Pulmonary artery endothelial cell (primary cell): ENCODE measurements at places on chromosomes 3 and 15. TPM values are rescaled to one million over a fixed set of nuclear protein-coding genes. Genes with fewer than 3 reads are reported as not detected.

UCN2 gene
- 0.07 TPM in 1 of 2 replicates, not detected in the other for total RNA-seq

VILL gene
- total RNA-seq: 5.6 and 8.1 TPM in 2 replicates

CFAP100 gene
- total RNA-seq: not detected in 2 replicates

CMTM8 gene
- total RNA-seq: 2.6 and 2.8 TPM in 2 replicates

DNA sequence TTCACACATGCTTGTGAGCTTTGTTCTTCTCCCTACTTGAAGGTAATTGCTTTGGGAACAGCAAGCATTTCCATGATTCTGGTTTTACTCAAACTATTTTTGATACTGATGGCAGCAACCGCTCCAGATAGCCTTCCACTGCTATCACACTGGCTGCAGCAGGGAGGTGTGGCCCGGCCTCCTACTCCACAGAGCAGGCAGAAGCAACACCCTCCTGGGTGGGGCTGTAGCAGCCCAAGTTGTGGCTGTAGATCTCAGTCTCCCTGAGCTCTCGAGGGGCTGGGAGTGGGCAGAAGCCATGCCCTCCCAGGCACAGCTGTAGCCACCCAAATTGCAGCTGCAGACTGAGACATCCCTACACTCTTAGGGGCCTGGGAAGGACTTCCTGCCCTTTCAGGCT is 878.8 kb upstream of the GBE1 start:
- no peak for DNase-seq

- no peak for DNase-seq
Measured at GRCh38 chr3:4719046-4719501, 225.9 kb downstream of the ITPR1 start.

DNA sequence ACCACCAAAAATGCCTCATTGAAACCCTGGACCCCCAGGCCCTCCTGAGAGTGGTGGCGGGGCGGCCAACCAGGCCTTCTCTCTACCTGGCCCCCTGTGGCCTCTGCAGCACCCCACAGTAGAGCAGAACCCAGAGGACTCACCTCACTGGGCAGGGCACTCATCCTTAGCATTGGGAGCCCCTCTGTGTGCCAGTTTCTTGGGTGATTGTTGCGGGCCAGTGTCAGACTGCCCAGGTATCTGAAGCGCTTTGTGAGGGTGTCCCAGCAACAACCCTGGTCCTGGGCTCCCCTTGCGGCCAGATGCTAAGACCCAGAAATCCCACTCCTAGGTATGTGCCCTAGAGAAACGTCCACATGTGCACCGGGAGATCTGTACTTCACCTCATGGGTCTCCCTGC is 20.7 kb upstream of the MRPS22 start:
- no peak for DNase-seq

DNA sequence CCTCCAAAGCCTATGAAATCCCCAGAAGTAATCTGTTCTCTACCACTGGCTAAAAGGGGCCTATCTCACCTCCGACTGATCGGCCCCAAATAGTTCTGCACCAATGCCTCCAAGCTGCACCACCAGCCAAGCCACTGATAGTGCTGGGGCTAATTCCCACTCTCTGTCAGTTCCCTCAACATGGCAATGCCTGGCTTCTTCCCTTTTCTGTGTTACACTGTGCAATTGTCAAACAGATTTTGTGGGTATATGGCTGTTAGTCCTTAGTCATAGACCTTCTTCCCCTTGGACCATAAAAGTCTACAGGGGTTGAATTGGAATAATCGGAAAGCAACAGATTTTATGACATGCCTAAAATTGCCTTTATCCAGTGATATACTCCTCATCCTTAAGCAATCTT is 9.3 kb upstream of the UBE2E2 start:
- no peak for DNase-seq

- DNase-seq: no peak
Measured at GRCh38 chr3:170499562-170500156, 81.0 kb downstream of the CLDN11 start.

DNA sequence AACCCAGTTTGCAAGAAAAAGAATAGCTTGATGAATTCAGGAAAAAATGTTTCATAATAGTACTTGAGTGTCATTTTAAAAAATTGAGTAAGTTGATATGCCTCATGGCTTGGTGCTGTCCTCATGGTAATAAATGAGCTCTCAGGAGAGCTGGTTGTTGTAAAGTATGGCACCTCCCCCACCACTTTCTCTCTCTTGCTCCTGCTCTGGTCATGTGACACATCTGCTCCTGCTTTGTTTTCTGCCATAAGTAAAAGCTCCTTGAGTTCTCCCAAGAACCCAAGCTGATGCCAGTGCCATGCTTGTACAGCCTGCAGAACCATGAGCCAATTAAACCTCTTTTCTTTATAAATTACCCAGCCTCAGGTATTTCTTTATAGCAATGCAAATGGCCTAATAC is 108.8 kb upstream of the CRBN start:
- no peak for DNase-seq

- peak; percentile 3 for DNase-seq
Measured at GRCh38 chr15:95590533-95591044, 739.9 kb upstream of the NR2F2 start.

DNA sequence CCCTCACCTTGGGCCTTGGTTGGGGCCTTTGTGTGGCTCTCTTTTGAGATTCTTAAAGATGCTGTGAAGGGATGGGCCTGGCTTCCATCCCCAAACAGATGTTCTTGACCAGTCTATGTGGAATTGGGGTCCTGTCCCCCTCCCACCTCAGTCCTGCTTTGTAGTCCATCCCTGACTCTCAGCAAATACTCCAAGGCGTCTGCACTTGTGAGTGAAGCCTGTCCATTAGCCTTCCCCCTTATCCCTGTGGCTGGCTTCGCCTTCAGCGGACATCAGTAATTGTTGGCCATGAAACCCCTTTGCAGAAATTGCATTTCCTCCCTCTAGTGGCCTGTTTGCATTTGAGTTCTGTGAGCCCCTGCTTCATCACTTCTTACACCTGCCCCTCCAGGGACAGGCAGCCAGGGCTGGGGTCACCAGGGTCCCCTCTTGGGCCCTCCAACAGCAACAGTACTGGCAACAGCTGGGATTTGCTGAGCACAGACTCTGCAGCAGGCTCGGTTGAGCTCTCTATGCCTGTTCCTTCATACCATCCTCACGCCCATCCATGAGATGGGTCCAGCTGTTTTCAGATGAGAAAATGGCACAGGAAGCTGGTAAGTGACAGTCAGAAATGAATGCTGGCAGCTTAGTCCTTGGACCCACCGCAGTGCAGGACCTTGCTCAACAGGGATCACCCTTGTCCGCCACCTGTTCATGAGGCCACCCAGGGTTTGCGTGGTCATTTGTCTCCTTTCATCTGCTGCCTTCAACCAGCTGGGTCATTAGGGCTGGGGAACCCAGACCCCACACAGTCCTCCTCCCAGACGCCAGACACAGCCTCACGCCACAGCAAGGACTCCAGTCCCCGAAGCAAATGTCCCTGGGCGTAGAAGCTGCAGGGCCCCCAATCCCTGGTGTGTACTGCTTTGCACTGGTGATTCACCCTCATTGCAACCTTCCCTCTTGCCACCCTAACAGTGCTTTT is 8.9 kb upstream of the LRRK1 start:
- no peak for DNase-seq

DNA sequence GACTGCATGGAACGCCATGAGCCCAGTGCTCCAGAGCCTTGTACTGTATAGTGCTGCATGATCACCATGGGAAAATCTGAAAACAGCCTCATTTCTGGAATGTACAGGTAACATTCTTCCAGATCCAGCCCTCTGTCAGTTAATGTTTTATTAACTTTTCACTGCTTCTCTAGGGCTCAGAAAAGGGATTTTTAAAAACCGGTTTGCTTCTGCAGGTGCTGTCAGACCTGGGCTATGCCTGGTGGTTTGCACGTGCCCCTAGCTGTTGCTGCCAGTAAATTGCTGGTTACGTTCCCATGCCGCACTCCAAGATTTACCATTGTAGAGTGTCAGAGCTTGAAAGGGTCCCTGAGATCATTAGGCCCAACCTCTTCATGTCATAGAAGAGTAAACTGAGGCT is 9.0 kb downstream of the SNAPC5 start:
- no peak for DNase-seq

DNA sequence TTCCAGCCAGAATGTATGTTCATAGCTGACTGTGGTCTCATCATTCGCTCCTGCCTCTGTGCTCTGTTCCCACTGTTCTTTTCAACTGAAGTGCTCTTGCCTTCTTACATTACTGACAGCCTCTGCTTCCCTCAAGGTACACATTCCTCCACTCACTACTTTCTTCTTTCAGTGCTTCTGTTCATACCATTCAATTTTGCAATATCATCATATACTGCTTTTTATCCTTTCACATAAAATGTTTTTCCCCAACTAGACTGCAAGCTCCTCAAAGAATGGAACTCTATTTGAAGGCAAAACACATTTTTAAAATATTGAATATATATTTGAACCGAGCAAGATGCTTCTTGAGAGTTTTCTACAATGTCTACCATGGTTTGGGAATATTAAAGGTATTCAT is 291.1 kb downstream of the CTNNB1 start:
- DNase-seq: no peak

GRCh38 chr3:37575284-37575683 is 286.4 kb upstream of the CTDSPL start:
- no peak for DNase-seq

DNA sequence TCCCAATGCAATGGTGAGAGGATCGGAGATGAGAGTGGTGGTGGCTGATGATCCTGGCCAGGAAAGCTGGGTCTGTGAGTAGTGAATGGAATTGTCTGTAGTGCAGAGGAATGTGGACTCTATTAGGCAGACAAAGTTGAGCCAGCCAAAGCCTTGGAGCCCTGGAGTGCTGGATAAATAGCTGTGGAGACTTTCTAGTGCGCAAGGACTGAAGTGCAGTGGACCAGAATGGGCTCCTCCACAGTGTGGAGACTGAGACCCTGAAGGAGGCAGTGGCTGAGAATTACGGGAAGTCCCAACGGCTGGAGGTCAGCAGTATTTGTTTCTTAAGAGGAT is 874 bp downstream of the ZNF662 start:
- DNase-seq: no peak

DNA sequence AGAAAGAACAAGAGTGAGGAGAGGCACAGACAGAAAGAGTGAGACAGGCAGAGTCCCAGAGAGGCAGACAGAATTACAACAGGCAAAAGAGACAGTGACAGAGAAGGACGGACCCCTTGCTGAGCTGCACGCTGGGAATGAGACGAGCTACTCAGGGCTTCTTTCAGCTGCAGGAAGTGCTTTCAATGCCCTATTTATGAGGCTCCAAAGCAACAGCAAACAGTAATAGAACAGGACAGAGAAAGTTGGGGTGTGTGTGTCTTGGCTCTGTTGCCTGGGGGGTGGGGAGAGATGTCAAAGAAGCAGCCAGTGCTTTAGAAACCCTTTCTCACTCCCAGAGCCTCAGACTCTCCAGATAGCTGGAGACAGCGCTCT is 502 bp upstream of the TIMP4 start:
- no peak for DNase-seq

- DNase-seq: no peak
Measured at GRCh38 chr3:133746712-133747066, 496 bp downstream of the TF start.

GRCh38 chr3:32842987-32843386 is 25.2 kb downstream of the TRIM71 start:
- no peak for DNase-seq

- no peak for DNase-seq
Measured at GRCh38 chr3:158863247-158863646, 61.4 kb downstream of the MFSD1 start.

DNA sequence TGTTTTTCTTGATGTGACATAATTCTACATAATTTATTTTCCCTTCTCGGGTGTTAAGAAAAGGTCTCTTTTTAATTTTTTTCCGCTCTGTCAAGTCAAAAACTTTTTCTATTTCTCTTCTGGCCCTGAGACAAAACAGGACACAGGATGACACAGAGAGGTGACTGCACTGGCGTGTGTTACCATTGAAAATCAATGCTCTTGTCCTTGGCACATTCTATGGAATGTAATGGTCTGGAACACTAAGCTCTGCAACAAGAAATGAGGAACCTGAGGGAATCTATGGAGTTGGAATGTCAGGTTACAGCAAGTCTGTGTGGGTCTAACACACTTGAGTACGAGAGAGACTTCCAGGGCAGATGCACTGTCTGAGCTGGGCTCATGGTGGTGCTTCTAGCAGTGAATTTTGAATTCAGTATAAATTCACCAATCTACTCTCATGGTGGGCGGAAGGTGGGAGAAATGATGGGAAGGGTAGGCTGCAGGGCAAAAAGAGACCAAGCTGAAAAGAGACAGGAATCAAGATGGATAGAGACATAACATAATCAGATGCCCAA is 508.3 kb downstream of the TUSC7 start:
- no peak for DNase-seq

DNA sequence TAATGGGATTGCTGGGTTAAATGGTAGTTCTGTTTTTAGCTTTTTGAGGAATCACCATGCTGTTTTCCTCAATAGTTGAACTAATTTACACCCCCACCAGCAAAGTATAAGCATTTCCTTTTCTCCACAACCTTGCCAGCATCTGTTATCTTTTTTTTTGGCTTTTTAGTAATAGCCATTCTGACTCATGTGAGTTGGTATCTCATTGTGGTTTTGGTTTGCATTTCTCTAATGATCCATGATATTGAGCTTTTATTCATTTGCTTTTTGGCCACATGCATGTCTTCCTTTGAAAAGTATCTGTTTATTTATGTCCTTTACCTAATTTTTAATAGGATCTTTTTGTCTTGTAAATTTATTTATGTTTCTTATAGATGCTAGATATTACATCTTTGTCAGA is 288.2 kb downstream of the EPHA6 start:
- no peak for DNase-seq

GRCh38 chr3:114427285-114428043 is 133.6 kb downstream of the TIGIT start:
- DNase-seq: no peak

GRCh38 chr15:36426691-36427090 is 152.7 kb upstream of the CDIN1 start:
- no peak for DNase-seq

DNA sequence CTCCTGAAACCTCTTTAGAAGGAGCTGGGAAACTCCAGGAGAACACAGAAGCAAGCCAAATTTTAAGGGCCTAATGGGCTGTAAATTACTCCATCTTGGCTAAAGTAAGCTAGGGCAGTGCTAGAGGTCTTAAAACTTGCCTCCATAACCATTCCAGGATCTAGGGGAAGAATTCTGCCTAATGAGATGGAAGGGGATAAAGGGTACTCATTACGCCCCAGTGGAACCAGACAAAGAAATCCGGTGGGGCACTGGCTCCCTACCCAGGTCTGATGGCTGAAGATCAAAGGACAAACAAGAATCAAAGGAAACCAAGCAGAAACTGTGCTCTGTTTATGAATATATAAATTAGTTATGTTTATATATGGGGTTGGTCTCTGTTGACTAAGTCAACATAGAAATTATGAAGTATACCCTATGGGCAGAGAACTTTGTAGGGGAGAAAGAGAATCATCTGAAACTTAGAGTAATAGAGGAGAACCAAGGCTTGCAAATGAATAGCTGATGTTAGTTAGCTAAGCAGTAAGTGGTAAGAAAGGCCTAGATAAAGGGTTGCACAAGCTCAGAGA is 57.8 kb downstream of the NCEH1 start:
- DNase-seq: no peak
